Activated T-cell treated with anti-CD3 and anti-CD28 coated beads, Interleukin-2, amount 50 U/mL, for 48 hours (primary cell): ENCODE measurements at places on chromosomes 4 and X.

GRCh38 chr4:182918791-182919302, 1.7 kb upstream of the DCTD start:
- peak; percentile 36 for DNase-seq

DNA sequence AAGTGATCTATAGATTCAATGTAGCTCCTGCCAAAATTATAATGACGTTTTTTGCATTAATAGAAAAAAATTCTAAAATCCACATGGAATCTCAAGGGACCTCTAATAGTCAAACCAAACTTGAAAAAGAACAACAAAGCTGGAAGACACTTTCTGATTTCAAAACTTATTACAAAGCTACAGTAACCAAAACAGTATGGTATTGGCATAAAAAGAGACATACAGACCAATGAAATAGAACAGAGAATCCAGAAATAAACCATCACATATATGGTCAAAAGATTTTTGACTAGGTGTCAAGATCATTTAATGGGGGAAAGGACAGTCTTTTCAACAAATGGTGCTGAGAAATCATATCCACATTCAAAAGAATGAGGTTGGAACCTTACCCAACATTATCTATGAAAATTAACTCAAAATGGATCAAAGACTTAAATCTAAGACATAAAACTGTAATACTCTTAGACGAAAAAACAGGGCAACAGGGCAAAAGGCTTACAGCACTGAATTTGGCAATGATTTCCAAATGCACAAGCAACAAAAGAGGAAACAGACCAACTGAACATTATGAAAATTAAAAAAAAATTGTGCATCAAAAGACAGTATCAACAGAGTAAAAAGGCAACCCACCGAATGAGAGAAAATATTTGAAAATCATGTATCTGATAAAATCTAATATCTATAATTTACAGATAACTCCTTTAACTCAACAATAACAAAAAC, 3.9 kb downstream of the FBXO8 start:
- DNase-seq, result no peak

DNA sequence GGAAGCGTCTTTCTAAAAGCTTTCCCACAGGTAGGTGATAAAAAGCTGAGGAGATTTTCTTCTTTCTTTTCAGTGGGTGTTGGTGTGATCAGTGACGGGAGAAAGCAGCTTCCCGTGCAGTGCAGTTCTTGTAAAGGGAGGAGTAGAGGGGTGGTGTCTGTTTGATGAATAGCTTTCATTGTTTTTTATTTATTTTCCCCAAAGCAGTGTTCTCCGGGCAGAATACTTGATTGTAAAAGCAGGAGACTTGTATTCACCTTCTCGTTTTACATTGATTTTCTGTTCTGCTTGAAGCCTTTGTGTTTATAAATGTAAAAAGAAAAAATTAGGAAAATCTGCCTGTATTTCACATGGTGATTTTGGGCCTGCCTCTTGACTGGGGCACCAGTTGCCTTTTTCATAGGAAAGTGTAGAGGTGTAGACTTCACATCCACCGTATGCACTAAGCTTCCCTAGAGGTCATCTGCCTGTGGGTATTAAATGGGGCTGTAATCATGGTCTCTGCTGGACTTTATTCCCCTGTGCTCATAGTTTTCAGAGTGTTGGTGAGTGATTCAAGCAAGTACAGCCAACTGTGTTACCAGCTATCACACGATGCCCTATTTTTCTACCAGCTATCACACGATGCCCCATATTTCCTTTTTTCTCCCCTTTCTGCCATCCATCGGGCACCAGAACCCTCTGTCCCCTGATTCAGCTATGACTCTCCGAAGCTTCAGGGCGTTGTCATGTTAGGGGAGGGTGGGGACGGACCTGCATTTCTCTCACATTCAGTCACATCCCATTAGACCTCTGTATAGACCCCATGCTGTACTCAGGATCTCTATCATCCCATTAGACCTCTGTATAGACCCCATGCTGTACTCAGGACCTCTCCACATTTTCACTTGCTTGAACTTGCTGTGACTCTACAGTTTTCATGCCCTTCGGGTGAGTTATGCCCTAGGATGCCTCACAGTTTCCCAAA, 526.5 kb downstream of the TRIML1 start:
- DNase-seq, result no peak

GRCh38 chr4:104829761-104830160, 316.9 kb upstream of the TET2 start:
- no peak for DNase-seq

- no peak for DNase-seq
Observed at GRCh38 chr4:8297141-8297601, 27.6 kb downstream of the HTRA3 start.

GRCh38 chr4:24743927-24744326, 51.4 kb upstream of the SOD3 start:
- DNase-seq, result no peak

GRCh38 chr4:169120624-169121023, 110.6 kb upstream of the CBR4 start:
- DNase-seq, result no peak

DNA sequence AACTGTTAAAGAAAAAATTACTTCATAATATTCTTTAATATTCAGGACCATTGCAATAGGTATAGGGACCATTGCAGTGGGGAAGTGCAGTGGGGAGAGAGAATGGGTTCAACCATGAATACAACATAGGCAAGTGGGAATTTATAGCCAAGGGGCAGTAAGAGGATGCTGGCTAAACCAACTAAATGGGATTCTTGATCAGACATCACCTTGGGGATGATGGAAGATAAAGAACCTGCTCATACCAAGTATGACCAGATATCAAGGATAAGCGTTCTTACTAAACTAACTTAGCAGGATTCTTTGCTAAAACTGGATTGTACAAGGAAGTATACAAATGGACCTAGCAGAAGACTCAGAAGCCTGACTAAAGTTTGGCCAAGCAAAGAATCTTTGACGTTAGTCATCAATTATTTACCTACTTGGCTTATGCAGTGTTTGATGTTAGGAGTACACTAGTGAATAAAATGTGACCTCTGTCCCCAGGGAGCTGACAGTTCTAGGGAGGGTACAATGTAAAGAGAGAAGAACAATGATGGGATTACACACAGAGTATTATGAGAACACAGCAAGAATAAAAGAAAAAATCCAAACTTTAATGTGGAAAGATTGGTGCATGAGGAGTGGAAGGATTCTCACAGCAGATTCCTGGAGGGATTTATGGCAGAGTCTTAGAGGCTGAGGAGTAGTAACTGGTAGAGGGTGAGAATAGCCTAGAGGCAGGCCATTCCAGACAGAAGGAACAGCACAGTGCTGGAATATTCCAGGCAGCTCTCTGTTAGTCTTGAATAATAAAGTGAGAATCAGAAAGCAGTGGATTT, 54.7 kb upstream of the MYOZ2 start:
- DNase-seq, result no peak

DNA sequence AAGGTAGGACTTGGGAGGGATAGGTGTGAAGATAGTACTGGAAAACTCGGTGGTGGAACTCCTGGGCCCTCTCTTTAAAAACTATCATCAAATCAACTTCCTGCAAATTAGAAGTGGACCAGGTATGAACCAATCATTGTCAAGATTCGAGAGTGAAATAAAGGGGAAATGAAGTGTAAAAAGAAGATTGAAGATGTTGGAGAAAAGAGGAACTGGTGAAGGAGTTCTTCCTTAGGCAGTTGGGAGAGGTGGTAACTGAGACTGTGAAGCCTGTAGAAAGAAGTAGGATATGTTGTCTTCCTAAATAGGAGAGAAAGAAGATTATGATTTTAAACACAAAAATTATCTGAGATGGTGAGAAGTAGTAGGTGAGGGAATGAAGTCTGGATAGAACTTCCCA, 212.2 kb downstream of the PPP1R2C start:
- no peak for DNase-seq

DNA sequence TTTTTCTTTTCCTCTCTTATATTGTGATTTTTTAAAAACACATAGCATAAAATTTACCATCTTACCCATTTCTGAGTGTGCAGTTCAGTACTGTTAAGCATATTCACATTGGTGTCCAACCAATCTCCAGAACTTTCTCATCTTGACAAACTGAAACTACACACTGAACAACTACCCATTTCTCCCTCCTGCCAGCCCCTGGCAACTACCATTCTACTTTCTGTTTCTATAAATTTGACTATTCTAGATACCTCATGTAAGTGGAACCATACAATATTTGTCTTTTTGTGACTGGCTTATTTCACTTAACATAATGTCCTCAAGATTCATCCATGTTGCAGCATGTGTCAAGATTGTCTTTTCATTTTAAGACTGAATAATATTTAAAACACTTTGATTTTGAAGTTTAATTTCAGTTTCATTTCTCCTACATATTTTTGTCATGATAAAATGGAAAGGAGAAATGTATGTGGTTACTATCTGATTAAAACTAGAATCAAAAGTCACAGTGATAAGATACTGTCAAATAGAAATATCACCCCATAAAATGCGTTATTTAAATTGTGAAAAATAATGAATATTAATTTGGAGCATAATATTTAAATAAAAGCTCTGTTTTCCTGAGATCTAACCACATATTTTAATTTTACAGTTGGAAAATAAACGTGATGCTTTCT, 122.8 kb downstream of the DIPK2B start:
- no peak for DNase-seq

DNA sequence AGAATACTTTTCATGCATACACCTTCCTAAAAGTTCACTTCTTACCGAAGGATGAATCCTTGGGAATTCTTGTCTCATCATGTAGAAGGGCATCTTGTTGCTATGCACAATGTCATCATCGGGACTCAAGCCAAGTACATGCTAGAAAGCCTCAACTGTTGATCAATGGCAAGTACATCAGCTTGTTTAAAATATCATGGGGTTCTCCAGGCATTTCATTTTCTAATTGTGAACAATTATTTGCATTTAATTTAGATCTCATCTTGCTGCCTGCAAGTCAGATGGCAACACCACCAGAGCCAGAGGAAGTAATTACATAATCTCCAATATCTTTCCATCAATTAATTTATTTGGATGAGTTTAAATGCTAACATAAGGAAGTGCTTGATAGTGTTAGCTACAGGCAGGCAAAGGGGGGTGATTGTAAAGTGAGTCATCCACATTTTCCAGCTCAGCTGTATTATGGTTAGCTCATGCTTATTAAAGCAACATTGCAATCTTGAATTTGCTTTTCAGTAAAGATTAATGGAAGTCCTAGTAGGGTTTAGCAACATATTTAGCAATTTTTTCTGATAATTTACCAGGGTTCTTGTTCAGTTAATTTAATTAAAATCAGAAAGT, 356.5 kb downstream of the CBLL2 start:
- DNase-seq, result no peak

- peak; percentile 55 for DNase-seq
Observed at GRCh38 chr4:26321373-26322221, 783 bp downstream of the RBPJ start.

- DNase-seq, result no peak
Observed at GRCh38 chr4:155795991-155796390, 37.2 kb downstream of the GUCY1B1 start.

DNA sequence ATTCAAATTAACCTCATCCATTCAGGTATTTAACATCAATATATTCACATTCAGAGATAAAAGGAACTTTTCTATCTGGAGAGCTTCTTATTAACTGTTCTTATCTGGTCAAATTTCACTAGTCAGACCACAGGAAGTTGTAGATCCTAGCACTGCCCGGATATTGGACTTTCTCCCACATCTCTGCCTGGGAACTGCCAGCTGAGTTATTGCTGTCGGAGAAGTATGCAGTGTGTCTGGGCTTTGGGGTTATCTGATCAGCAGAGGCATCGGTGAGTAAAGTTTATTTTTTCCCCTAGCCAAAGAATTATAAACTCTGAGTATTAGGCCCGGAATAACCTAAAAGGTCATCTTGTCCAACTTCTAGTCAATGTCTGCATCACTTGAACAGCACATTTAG, 45.1 kb downstream of the OR13H1 start:
- no peak for DNase-seq

- DNase-seq, result no peak
Observed at GRCh38 chr4:187238646-187239045, 515.0 kb upstream of the FAT1 start.

DNA sequence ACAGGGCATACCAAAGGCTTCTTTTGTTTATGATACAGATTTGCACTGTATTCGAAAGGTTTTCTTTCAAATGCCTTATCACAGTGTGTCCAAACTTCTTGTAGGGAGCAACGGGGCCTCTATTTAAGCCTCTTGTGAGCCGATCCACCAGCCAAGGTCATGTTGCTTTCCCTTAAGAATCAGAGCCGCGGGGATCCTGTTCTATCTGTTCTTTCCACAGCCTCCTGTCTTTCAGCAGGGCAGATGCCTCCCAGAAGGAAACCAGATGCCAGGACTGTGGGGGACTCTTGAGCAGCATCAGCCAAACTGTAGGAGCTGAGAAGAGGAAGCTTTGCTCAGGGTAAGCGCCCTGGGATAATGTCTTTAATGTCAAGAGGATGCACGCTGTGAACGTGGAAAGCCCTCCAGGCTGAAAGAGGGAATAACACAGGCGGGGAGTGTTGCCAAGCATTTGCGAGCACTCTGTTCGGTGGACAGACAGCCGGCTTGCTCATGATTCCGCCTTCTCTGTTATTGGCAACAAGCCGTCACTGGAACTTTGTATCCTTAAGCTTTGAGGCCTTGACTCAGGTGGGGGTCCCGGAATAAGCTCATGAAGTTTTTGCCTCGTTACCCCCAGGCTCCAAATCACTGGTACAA, 279.8 kb upstream of the FRG1 start:
- no peak for DNase-seq
